Dorsolateral prefrontal cortex (tissue), 122 donors: ENCODE measurements at places on chromosomes 4 and X.

DNA sequence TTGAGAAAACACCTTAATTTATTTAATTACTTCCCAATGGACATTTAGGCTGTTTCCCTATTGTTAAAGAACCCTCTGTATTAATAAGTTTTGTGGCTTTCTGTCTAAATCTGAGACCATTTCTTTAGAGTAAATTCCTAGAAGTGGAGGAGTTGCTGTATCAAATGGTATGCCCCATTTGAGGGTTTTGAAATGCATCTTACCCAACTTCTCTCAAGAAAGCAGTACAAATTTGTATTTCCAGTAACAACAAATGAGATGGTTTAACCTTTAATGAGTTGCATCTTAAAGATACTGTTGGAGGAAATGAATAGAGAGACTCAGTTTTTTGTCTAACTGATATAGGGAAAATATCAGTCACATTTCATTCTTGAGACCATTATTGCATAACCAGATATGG is 70.5 kb upstream of the CBLL2 start:
- no peak for DNase-seq

DNA sequence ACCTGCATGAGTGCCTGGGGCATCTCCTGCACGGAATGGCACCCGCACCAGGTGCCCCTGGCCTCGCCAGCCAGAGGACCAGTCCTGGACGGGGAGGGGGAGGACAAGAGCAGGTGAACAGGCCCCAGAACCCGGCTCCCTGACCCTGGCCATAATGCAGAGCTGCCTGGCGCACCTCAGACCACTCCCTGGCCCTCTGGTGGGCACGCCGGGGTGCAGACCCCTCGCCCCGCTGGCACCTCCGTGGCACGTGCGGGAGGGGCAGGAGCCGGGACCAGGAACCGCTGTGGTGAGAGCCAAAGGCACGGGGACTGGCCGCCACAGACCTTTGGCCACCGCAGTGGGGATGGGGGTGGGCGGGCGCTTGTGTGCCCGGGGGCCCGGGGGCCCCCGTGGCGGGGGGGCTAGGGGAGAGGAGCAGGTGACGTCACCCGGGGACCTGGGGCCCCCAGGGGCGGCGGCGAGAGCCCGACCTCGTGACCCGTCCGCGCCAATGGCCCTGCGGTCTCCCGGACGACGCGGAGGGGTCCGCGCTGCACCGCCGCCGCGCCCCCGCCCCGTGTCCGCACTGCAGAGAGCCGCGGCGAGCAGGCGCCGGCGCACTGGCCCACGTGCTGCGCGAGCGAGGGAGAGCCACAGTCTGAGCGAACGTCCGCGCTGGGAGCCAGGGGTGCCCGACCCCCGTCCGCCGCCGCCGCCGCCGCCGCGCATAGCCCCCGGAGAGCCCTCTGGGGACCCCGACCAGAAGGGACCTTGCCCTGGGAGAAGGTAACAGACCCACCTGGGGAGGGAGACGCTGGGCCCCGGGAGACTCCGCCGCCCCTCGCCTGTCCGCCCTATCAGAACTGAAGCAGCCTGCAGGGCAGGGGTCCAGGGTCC is at the start of gene PNMA3:
Gene PNMA3 (plus strand): TSS at position 600 of the 879 bp plus-strand sequence. CDS start 586 bp downstream, outside the sequence.
- DNase-seq: no peak

GRCh38 chrX:55033429-55033828 is 2.7 kb upstream of the ALAS2 start:
- DNase-seq: no peak

DNA sequence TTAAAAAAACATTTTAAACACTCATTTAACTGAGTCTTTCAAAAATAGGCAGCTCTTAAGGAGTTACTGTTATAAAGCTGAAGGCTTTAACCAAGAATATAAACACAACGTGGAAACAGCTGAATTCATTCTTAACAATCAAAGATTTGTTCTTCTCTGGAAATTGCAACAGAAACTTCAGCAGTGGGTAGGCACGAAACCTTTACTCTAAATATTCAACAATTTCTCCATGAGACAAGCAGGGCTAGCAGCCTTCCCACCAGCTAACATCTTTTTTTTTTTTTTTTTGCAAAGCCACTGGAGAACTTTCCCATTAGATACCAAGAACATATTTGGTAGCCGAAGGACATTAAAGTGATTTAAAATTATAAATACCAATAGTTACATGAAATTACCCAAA is 78.2 kb upstream of the PRSS48 start:
- DNase-seq: no peak

DNA sequence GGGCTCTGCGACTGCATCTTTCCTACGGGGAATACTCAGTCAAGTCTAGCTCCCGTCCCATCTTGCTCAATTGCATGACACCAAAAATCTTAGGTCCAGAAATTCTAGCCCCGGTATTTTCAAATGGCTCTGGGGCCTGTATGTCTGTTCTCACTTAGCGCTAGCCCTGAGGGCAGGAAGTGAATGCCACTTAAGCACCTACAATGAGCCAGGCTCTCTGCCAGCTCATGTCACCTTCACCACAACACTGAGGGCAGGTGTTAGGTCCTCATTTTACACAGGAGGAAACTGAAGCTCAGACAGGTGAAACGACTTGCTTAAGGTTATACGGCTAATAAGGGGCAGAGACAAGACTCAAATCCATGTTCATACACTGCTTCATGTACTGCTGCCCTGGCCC is 282.8 kb downstream of the PPP1R2C start:
- no peak for DNase-seq

DNA sequence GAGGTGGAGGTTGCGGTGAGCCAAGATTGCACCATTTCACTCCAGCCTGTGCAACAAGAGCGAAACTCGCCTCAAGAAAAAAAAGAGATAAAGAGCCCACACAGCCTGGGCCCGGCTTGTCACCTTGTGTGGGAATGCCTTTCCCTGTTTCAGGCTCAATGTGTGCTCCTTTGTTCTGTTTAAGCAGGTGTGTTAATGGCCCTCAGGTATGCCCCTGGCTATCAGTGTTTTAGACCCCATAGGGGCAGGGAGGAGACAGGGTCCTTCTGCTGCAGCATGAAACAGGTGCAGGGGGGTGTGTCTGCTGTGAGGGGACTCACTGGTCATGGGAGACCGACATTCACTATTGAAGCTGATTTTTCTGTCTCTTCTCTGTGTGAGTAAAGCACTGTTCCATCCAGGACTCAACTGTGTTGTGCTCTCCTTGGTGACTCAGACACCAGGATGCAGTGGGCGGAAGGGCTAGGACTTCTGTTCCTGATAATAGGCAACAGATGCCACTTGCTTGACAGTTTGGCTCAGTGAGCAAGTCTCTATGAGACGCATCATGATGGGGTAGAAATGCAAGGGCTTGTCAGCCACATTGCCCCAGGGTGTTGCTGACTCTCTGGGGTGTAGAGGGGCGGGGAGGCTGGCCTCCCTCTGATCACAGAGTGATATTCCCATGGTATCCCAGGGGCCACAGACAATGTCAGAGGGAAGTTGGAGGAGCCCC is 15.6 kb upstream of the LAP3 start:
- DNase-seq: peak; percentile 58

GRCh38 chr4:48639807-48640206 is 140.3 kb downstream of the FRYL start:
- no peak for DNase-seq

DNA sequence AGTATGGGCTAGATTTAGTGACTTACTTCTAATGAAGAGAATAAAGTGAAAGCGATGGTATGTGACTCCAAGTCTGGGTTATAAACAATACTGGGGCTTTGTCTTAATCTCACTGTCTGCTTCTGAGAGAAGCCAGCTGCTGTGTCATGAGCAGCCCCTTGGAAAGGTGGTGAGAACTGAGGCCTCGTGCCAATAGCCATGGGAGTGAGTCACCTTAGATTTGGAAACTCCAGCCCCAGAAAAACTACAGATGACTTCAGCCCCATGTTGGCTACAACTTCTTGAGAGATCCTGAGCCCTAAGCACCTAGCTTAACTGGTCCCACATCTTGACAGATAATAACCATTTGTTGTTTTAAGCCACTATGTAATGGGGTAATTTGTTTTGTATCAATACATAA is 77.6 kb downstream of the CWH43 start:
- DNase-seq: no peak

- DNase-seq: no peak
Observed at GRCh38 chr4:158945529-158946108, 157.3 kb upstream of the RAPGEF2 start.

DNA sequence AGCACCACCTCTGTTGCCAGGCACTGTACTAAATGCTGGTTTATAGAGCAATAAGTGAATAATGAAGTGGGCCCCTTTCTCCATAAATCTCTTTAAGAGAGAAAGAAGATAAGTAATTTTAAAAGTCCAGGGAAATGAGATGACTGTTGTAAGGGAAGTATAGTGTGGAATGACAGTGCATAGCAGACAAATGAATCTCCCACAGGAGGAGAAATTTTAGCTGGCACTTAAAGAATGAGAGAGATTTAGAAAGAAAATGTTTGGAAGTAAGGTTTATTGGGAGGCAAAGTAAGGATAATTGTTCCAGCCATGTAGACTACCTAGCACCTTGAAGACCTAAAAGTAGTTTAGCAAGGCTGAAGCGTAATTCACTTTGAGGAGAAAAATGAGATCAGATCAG is 1081.1 kb upstream of the PABPC4L start:
- no peak for DNase-seq

DNA sequence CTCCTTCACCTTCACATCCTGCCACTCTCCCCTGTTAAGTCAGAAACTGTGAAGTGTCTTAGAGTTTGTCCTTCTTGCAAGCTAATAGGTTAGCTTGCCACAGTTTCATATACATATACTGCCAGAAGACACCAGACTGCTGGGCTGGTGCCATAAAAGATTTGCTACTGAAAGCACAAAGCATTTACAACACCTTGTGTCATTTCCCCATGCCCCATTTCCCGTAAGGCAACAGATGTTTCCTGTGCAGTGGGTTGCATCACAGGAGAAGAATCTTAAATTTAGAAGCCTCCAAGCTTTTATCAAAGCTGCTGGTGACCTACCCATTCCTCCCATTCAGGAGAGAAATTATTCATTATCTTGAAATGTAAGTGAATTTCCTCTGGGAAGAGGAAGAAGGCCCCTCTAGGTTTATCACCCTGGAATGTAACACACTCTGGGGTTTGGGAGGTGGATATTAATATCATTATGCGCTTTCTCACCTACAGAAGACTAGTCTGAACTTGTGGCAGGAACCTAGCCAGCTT is 34.5 kb upstream of the RAB33B start:
- DNase-seq: no peak

- no peak for DNase-seq
Observed at GRCh38 chrX:155983326-155983725, 14.2 kb upstream of the IL9R start.

- DNase-seq: no peak
Observed at GRCh38 chr4:7124689-7125442, 57.0 kb upstream of the GRPEL1 start.

DNA sequence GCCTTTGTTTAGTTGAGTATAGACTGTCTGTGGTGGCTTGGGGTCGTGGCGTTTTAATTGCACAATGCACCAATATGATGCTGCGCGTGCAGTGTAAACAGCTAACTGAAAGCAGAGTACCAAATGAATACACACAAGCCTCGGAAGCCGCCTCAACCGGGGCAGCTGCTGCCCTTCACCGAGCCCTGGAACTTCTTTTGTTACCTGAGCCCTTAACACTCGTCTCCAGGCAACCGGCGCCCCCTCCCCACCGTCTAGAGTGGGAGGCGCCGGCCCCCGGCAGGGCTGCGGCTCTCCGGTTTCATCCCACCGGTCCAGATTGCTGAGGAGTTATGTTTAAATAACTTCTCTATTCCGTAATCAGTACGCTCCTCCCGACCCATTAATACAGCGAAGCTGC is 173.2 kb upstream of the TBL1X start:
- no peak for DNase-seq

DNA sequence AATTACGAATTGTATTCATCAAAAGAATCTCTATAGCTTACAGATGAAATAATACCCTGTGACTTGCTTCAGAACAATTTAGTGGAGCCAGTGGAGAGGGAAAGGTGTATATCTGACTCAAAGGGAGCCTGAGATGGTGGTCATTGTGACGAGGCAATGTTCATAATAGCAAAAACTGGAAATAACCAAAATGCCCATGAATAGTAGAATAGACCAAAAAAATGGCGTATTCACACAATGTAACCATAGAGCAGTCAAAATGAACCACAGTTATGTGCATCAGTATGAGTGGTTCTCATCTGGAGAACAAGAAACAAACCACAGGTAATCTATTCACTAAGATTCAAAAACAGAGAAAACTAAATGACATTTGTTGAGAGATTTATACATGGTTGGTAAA is 125.3 kb upstream of the CLNK start:
- no peak for DNase-seq

DNA sequence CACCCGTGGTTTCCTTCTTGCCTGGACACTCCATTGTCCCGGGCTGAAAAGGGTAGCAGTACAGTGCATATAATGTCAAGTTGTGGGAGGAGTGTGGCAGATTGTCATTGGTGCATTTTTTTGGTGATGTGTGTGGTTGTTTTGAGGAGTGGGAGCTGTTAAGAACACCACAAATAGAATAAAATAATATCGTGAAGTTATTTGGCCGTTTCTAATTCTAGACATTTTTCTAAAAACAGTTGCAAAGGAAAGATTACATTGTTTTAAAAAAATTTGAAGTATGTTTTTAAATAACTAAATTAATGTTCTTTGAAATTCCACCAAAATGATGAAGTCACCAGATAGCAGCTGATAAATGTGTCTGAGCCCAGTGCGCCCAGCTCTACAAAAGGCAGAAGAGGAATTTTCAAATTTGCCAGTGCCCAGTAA is 1.3 kb downstream of the PKD2 start:
- DNase-seq: no peak

DNA sequence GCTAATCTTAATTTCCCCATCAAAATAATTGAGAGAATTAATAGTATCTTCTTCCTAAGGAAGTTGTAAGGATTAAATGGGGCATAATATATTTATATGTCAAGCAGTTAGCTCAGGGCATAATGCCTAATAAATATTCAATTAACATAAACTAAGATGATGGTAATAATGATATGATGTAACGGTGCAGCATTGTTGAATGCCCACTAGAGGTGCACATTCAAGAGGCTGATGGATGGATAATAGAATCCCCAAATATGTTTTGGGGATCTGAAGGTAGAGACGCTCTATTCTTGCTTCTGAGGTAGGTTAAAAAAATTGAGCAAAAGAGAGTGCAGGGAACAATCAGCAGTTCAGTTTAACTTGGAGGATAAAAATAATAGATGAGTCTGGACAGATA is 37.1 kb downstream of the ATOH1 start:
- DNase-seq: no peak

GRCh38 chr4:175874306-175874705 is 62.2 kb upstream of the GPM6A start:
- no peak for DNase-seq
